Transverse colon (tissue), 4 donors: ENCODE measurements at places on chromosomes 2 and 18. TPM values are rescaled to one million over a fixed set of nuclear protein-coding genes. Genes with fewer than 3 reads are reported as not detected.
A peak's percentile ranks its signal among the peaks of the same experiment; 100 is the strongest.

SRSF7 gene
- total RNA-seq, result 75.6 TPM

CNDP1 gene
- total RNA-seq, result not detected

VWC2L gene
- not detected for total RNA-seq

KCNJ3 gene
- total RNA-seq, result not detected

TUBA3E gene
- 0.27 TPM for total RNA-seq

SERPINB7 gene
- total RNA-seq, result not detected

GALM gene
- 74.2 TPM for total RNA-seq

GRCh38 chr2:19235308-19235707, 123.1 kb downstream of the OSR1 start:
- H3K27me3 ChIP-seq, result no peaks in the 10 kb centered on the region
- no peak for DNase-seq
- no peak overlapping the region for H3K4me3 ChIP-seq
- no peaks in the 10 kb centered on the region for H3K36me3 ChIP-seq
- no peaks in the 10 kb centered on the region for H3K4me1 ChIP-seq
- no peak overlapping the region for H3K27ac ChIP-seq

- H3K4me1 ChIP-seq, result peaks cover 21% of the 10 kb centered on the region
- H3K36me3 ChIP-seq, result no peaks in the 10 kb centered on the region
- peak; percentile 63 for DNase-seq
Observed at GRCh38 chr2:172931918-172932520, 143.6 kb upstream of the MAP3K20 start.

DNA sequence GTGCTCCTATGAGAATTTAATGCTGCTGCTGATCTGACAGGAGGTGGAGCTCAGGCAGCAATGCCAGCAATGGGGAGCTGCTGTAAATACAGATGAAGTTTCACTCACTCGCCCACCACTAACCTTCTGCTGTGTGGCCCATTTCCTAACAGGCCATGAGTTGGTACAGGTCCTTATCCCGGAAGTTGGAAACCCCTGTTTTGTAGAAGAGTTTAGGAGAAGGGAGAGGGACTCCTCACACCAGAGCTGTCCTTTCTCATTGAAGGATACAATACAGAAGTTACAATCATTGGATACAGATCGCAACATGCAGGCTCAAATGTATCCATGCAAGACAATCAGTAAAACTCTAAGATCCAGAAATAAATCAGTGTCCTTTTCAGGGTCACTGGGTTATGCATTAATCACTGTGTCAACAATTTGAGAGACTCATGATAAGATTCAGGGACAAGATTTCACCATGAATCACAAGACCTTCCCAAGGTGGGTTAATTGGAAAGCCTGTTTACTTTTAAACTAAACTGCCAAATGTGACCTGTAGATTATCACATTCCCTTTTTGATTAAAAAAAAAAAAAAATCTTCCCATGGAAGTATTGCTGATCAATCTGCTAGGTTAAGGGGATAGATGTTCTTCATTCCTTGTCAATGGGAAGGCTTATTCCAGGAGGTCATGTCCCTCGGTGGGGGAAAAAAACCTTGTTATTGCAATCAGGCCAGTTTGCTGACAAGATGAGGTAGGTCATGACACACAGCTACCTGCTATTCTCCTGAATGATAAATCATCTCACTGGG, 97.2 kb downstream of the SP100 start:
- H3K4me1 ChIP-seq, result no peaks in the 10 kb centered on the region
- no peak overlapping the region for H3K4me3 ChIP-seq
- H3K27ac ChIP-seq, result no peak overlapping the region

DNA sequence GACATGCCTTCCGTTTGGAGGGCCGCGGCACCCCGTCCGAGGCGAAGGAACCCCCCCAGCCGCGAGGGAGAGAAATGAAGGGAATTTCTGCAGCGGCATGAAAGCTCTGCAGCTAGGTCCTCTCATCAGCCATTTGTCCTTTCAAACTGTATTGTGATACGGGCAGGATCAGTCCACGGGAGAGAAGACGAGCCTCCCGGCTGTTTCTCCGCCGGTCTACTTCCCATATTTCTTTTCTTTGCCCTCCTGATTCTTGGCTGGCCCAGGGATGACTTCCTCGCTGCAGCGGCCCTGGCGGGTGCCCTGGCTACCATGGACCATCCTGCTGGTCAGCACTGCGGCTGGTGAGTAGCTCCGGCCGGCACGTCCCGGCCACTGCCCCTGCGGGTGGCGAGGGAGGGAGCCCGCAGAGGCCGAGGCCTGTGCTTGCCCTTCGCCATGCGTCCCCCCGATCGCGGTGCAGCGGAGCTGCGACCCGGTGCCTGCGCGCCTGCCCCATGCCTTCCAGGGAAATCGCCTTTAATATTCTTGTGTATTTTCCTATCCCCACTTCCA, 1.2 kb downstream of the BMPR2 start:
- peak overlapping the region; percentile 79 for H3K4me3 ChIP-seq
- DNase-seq, result peak; percentile 48
- no peaks in the 10 kb centered on the region for H3K36me3 ChIP-seq
- peaks cover 3% of the 10 kb centered on the region for H3K4me1 ChIP-seq

GRCh38 chr2:73931531-73932500, 5.1 kb downstream of the DGUOK start:
- H3K27me3 ChIP-seq, result no peaks in the 10 kb centered on the region
- no peak for DNase-seq
- peaks cover 18% of the 10 kb centered on the region for H3K4me1 ChIP-seq

- H3K27me3 ChIP-seq, result no peaks in the 10 kb centered on the region
- H3K27ac ChIP-seq, result no peak overlapping the region
- no peak for DNase-seq
- no peaks in the 10 kb centered on the region for H3K36me3 ChIP-seq
- H3K4me1 ChIP-seq, result no peaks in the 10 kb centered on the region
- H3K4me3 ChIP-seq, result no peak overlapping the region
Observed at GRCh38 chr2:190986221-190986953, 27.6 kb downstream of the STAT1 start.

DNA sequence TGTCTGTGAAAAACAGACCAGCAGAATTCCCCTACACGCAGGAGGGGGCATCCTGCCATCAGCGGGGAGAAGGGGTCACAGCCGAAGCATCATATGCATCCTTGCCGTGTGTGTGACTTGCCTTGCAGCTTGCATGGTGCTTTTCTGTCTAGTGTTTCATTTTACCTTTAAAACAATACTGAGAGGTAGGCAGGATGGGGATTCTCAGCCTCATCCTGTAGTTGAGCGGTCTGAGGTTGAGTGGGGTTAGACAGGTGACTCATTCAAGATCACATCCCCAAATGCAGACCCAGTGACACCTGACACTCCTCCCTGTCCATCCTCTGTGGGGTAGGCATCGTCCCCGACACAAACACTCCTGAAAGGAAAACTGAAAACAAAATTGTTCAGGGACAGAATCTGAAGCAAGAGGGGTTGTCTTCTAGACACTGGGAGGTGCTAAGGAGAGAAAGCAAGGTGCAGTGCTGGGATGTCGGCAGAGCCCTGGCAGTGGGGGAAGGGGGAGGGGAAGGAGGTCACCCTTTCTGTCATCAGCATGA, 7.9 kb downstream of the ARL4C start:
- no peak overlapping the region for H3K4me3 ChIP-seq
- peaks cover 5% of the 10 kb centered on the region for H3K27me3 ChIP-seq
- peak; percentile 40 for DNase-seq
- H3K4me1 ChIP-seq, result no peaks in the 10 kb centered on the region
- H3K36me3 ChIP-seq, result no peaks in the 10 kb centered on the region

DNA sequence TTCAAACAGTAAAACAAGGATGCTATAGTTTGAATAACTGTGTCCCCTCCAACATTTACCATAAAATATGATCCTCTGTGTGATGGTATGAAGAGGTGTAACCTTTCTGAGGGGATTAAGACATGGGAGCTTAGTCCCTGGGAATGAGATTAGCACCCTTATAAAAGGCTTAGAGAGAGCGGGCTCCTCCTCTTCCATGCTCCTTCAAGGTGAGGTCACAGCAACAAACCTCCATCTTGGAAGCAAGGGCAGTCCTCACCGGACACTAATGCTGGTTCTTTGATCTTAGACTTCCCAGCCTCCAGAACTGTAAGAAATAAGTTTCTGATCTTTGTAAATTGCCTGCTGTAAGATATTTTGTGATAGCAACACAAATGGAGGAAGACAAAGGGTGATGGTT, 700.3 kb downstream of the TMEM182 start:
- H3K27ac ChIP-seq, result no peak overlapping the region
- no peak overlapping the region for H3K4me3 ChIP-seq
- no peaks in the 10 kb centered on the region for H3K4me1 ChIP-seq

- H3K27ac ChIP-seq, result peak overlapping the region; percentile 16
- H3K4me3 ChIP-seq, result no peak overlapping the region
- no peak for DNase-seq
- H3K36me3 ChIP-seq, result no peaks in the 10 kb centered on the region
Observed at GRCh38 chr2:42297322-42297936, 63.6 kb downstream of the COX7A2L start.

- no peaks in the 10 kb centered on the region for H3K27me3 ChIP-seq
- peak overlapping the region; percentile 44 for H3K27ac ChIP-seq
- no peak overlapping the region for H3K4me3 ChIP-seq
- no peak for DNase-seq
- no peaks in the 10 kb centered on the region for H3K36me3 ChIP-seq
- peaks cover 39% of the 10 kb centered on the region for H3K4me1 ChIP-seq
Observed at GRCh38 chr2:33168922-33169321, 222.2 kb downstream of the LTBP1 start.

DNA sequence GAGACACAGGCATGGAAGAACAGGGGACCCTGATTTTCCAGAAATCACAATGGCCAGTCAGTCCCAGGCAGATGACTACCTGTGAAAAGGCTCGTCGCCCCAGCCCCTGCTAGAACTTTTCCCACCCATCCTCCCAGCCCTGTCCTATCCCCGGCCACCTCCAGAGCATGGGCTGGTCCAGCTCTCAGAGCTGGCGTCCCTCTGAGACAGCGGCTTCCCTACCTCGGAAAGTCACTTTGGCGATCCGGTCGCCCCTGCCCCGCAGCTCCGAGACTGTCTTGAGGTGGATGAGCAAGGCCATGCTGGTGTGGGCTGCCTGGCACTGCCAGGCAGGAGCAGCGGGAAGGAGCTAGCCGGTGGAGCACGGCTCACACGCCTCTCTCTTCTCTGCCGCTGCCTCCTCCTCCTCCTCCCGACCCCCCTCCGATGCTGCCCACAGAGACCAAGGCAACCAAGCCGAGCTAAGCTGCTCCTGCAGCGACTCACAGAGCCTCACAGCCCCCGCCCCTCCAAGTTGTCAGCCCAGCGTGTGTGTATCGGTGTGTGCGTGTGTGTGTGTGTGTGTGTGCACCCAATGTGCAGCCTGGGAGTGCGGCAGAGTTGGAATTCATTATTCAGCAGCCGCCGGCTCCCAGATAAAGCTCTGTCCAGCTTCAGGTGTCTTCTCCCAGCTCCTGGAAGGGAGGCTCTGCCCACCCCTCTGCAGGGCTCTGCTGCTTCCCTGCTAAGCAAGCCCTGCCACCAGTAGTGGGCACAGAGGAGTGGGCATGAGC, 80.5 kb upstream of the OTOF start:
- H3K36me3 ChIP-seq, result no peaks in the 10 kb centered on the region
- peaks cover 14% of the 10 kb centered on the region for H3K4me1 ChIP-seq
- no peak for DNase-seq
- H3K27me3 ChIP-seq, result peaks cover 63% of the 10 kb centered on the region
- no peak overlapping the region for H3K27ac ChIP-seq

DNA sequence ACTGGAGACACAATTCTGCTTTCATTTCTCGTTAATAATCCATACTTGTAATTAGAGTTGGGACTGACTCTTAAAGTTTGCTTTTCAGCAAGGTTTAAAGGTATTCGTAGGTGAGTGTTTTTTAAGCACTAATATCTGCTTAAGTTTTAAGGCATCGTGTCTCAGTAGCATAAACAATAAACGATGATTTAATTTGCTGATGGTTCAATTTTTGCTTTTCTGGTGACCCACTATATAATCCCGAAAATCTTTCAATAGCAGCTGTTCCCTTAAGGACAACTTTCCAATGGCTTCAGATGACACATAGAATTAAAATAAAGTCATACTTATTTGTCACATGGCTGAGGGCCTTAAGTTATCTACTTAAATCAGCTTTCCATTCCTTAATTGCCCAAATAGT, 859.5 kb upstream of the SOX11 start:
- no peaks in the 10 kb centered on the region for H3K36me3 ChIP-seq
- no peak overlapping the region for H3K4me3 ChIP-seq
- H3K27me3 ChIP-seq, result no peaks in the 10 kb centered on the region
- no peak overlapping the region for H3K27ac ChIP-seq
- DNase-seq, result no peak

GRCh38 chr18:28045880-28046279, 131.1 kb downstream of the CDH2 start:
- H3K4me3 ChIP-seq, result no peak overlapping the region
- H3K36me3 ChIP-seq, result no peaks in the 10 kb centered on the region
- H3K4me1 ChIP-seq, result no peaks in the 10 kb centered on the region
- no peaks in the 10 kb centered on the region for H3K27me3 ChIP-seq

DNA sequence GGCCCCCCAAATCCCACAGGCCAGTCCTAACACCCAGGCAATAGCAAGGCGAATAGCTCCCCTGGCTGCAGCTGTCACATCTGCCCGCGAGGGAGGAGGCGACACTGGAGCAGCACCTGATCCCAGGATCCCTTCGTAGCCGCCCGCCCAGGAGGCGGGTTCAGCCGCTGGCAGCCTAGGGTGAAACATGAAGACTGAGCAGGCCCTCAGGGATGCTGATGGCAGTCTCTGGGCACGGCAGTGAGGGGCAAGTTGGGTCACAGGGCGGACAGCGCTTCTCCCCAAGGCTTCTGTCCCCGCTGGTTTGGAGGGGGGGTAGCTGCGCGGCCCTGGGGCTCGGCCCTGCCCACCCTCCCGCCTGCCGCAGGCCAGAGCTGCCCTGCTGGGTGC, 1.9 kb downstream of the DNMT3A start:
- no peaks in the 10 kb centered on the region for H3K36me3 ChIP-seq
- peak overlapping the region; percentile 42 for H3K4me3 ChIP-seq
- peaks cover 18% of the 10 kb centered on the region for H3K4me1 ChIP-seq
- DNase-seq, result peak; percentile 69
- H3K27me3 ChIP-seq, result no peaks in the 10 kb centered on the region

- H3K36me3 ChIP-seq, result no peaks in the 10 kb centered on the region
- H3K4me3 ChIP-seq, result no peak overlapping the region
- no peak overlapping the region for H3K27ac ChIP-seq
- H3K4me1 ChIP-seq, result no peaks in the 10 kb centered on the region
Observed at GRCh38 chr2:205014201-205014600, 468.9 kb downstream of the PARD3B start.

DNA sequence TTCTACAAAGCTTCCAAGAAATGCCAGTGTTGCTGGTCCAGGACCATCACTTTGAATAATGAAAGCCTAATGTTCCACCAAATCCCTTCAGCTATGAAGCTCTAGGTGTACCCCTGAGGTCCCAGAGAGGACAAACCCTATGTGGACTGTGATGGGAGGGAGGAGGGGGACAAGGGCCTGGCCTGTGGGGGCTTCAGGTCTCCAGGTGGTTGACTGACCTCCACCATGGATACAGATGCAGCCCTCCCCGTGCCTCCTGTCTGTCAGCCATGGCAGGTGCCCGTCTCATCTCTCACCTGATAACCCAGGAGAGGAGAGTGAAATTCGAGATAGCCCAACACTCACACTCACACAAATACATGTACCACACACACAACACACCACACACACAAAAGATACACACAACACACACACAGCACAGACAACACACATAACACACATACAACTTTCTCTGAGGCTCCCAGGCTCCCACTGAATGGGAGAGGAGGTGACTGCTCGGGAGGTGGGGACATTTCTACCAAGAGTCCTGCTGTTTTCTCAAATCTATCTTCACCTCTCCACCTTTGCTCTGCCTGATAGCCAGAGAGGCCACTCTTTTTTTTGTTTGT, 12.8 kb upstream of the RHOB start:
- no peaks in the 10 kb centered on the region for H3K36me3 ChIP-seq
- H3K27ac ChIP-seq, result no peak overlapping the region

GRCh38 chr2:101613056-101613704, 84.3 kb upstream of the MAP4K4 start:
- no peaks in the 10 kb centered on the region for H3K36me3 ChIP-seq
- no peak overlapping the region for H3K4me3 ChIP-seq
- DNase-seq, result no peak
- no peak overlapping the region for H3K27ac ChIP-seq
